ENCODE measurements at places on chromosomes 4 and X. TPM values are rescaled to one million over a fixed set of nuclear protein-coding genes. Genes with fewer than 3 reads are reported as not detected.

- H3K27ac ChIP-seq, result no peak overlapping the region
- no peak overlapping the region for H3K4me3 ChIP-seq
- peaks cover 7% of the 10 kb centered on the region for H3K4me1 ChIP-seq
- H3K27me3 ChIP-seq, result no peaks in the 10 kb centered on the region
- DNase-seq, result no peak
Observed at GRCh38 chr4:150123796-150124677, 45.8 kb downstream of the DCLK2 start.

DNA sequence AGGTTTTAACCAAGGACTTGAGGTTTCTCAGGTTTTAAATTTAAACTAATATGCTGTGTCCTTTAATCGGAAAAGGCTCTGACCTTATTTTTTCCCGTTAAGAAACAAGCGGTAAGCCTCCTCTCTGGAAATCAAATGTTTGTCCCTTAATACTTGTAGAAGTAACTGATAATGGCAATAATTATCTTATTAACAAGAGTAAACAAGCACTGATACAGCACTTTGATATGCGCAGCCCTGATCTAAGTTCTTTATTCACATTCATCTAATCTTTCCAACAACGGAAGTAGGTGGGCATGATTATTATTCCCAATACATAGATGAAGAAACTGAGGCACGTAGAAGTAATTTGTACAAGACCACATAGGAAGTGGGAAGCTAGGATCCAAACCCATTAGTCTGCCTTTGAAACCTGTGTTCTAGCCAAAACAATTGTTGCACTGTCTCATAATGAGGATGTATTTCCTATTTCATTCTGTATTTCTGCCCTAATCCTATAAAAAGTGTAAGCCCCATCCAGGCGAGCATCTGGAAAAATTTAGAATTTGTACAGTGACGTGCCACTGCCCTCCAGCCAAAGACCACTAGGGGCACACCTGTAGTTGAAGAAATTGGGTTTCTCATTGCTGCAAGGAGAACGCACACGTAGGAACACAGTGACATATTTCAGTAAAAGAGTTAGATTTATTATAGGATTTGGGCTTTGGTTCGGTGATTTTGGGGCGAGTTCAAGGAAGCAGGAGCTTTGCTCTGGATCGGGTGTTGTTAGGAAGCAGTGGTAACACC is 606 bp downstream of the CXorf58 start:
- peak overlapping the region; percentile 92 for H3K27ac ChIP-seq
- peak; percentile 32 for DNase-seq
- H3K27me3 ChIP-seq, result no peaks in the 10 kb centered on the region
- H3K4me1 ChIP-seq, result no peaks in the 10 kb centered on the region

GRCh38 chr4:24693636-24694035 is 101.7 kb upstream of the SOD3 start:
- H3K4me3 ChIP-seq, result no peak overlapping the region
- H3K27me3 ChIP-seq, result no peaks in the 10 kb centered on the region
- no peaks in the 10 kb centered on the region for H3K4me1 ChIP-seq
- H3K36me3 ChIP-seq, result no peaks in the 10 kb centered on the region

The NOX1 gene
- not detected for total RNA-seq

The VCX gene
- total RNA-seq, result not detected

The SPANXC gene
- not detected for total RNA-seq

The WAS gene
- 49.1 TPM for total RNA-seq

- no peak overlapping the region for H3K27ac ChIP-seq
- no peaks in the 10 kb centered on the region for H3K4me1 ChIP-seq
- H3K36me3 ChIP-seq, result no peaks in the 10 kb centered on the region
- DNase-seq, result no peak
- H3K27me3 ChIP-seq, result no peaks in the 10 kb centered on the region
Observed at GRCh38 chr4:175639346-175639745, 172.7 kb downstream of the GPM6A start.

DNA sequence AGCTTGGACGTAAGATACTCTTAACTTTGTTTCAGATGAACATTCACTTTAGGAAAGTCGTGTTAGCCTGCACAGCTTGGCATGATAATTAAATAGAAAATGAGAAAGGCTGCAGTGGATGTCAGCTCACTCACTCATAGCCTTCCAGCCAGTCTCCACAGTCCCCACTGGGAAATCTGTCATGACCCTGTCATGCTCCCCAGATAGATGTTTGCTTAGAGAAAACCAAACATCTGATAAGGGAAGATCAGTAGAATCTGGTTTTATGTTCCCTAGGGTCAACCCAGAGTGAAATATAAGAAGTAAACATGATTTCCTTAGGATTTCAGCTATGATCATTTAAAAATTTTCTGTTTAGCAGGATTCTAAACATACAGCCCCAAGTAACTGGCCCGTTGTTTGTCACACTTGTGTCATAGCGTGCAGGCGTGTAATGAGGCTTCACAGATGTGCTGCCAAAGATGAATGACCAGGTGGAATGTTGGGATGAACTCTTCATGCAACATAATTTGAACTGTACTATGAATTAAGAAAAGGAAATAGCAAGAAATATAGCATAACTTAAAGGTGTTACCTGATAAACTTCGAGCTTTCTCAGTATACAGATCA is 180.1 kb downstream of the BANK1 start:
- H3K27me3 ChIP-seq, result no peaks in the 10 kb centered on the region
- no peak for DNase-seq
- H3K4me3 ChIP-seq, result no peak overlapping the region
- H3K36me3 ChIP-seq, result no peaks in the 10 kb centered on the region
- no peak overlapping the region for H3K27ac ChIP-seq

The SUPT20HL1 gene
- total RNA-seq, result not detected

- no peak overlapping the region for H3K4me3 ChIP-seq
- no peaks in the 10 kb centered on the region for H3K36me3 ChIP-seq
- no peak for DNase-seq
- no peak overlapping the region for H3K27ac ChIP-seq
Observed at GRCh38 chr4:140297221-140297570, 76.2 kb upstream of the SCOC start.

DNA sequence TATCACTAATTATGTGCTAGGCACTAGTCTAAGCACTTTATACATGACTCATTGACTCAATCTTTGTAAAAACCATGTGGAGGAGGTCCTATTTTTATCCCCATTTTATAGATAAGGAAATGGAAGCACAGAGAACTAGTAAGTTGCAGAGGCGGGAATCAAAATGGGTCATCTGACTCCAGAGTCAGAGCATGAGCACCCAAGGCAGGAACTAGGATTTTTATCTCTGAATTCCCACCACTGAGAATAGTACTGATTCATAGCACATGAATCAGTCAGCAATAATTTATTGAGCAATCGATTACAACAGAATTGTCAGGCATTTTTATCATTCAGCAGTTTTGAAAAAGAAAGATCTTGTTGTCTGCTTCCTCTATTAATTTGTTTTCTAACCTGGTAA is 19.3 kb downstream of the SCARB2 start:
- H3K4me3 ChIP-seq, result no peak overlapping the region
- peaks cover 52% of the 10 kb centered on the region for H3K36me3 ChIP-seq
- peak overlapping the region; percentile 91 for H3K27ac ChIP-seq
- no peak for DNase-seq

GRCh38 chr4:89704651-89705395 is 132.1 kb downstream of the SNCA start:
- no peak overlapping the region for H3K27ac ChIP-seq
- H3K36me3 ChIP-seq, result no peaks in the 10 kb centered on the region
- H3K4me3 ChIP-seq, result no peak overlapping the region
- H3K27me3 ChIP-seq, result no peaks in the 10 kb centered on the region

DNA sequence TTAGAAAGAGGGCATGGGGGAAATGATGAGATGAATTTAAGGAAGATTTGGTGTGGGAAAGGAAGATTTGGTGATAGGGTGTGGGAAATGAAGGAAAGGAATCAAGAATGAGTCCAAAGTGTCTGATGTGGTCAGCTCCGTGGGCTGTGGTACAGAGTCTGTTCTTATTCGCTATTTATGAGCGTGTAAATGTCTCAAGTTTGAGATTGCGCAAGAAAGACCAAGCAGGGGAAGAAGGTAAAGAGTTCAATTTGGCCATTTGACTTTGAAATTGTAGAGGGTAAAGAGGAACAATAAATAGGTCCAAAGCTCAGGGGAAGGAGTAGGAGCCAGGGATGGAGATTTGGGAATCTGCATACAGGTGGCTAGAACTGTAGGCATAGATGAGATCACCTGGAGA is 11.3 kb upstream of the SMS start:
- H3K4me1 ChIP-seq, result no peaks in the 10 kb centered on the region
- no peak overlapping the region for H3K4me3 ChIP-seq
- H3K27me3 ChIP-seq, result no peaks in the 10 kb centered on the region
- H3K27ac ChIP-seq, result no peak overlapping the region
- DNase-seq, result no peak

The HSD17B13 gene
- 0.41 TPM for total RNA-seq

DNA sequence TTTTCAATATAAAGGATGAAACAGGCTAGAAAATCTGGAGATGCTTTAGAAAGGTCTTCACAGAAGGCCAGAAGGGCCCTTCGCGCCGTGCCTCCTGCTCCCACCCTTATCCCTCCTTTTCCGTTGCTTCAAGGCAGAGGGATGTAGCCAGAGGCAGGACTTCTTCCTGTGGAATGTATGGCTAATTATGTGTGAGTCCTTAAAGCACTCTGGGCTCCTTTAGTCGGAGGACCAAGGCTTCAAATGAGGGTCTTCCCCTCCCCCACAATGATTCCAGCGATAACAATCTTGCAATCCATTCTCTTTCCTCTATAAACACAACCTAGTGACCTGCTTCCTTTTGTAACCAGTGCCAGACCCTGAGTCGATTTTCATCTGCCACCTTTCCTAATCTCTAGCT is 103.5 kb downstream of the GPC3 start:
- no peak for DNase-seq
- H3K36me3 ChIP-seq, result no peaks in the 10 kb centered on the region
- no peaks in the 10 kb centered on the region for H3K27me3 ChIP-seq
- no peaks in the 10 kb centered on the region for H3K4me1 ChIP-seq
- no peak overlapping the region for H3K27ac ChIP-seq

- H3K27me3 ChIP-seq, result no peaks in the 10 kb centered on the region
- H3K36me3 ChIP-seq, result no peaks in the 10 kb centered on the region
- no peak overlapping the region for H3K4me3 ChIP-seq
- H3K27ac ChIP-seq, result no peak overlapping the region
- H3K4me1 ChIP-seq, result no peaks in the 10 kb centered on the region
Observed at GRCh38 chr4:173074501-173074946, 94.1 kb upstream of the GALNT7 start.

The BTK gene
- 26.6 TPM for total RNA-seq

The CT45A3 gene
- total RNA-seq, result not detected

GRCh38 chrX:77795124-77795523 is 9.1 kb upstream of the ATRX start:
- no peak overlapping the region for H3K27ac ChIP-seq
- no peaks in the 10 kb centered on the region for H3K4me1 ChIP-seq
- H3K4me3 ChIP-seq, result no peak overlapping the region
- no peaks in the 10 kb centered on the region for H3K36me3 ChIP-seq
- no peaks in the 10 kb centered on the region for H3K27me3 ChIP-seq
- DNase-seq, result no peak

- no peak overlapping the region for H3K4me3 ChIP-seq
- no peaks in the 10 kb centered on the region for H3K4me1 ChIP-seq
- no peaks in the 10 kb centered on the region for H3K36me3 ChIP-seq
- no peaks in the 10 kb centered on the region for H3K27me3 ChIP-seq
- no peak for DNase-seq
Observed at GRCh38 chrX:2468261-2469195, 32.2 kb downstream of the DHRSX start.

The FGD1 gene
- total RNA-seq, result 5.3 TPM

The AR gene
- 3.9 TPM for total RNA-seq

The GPRASP2 gene
- 10.3 TPM for total RNA-seq

- no peaks in the 10 kb centered on the region for H3K36me3 ChIP-seq
- H3K4me1 ChIP-seq, result no peaks in the 10 kb centered on the region
- H3K27ac ChIP-seq, result no peak overlapping the region
- no peaks in the 10 kb centered on the region for H3K27me3 ChIP-seq
- no peak for DNase-seq
- H3K4me3 ChIP-seq, result no peak overlapping the region
Observed at GRCh38 chrX:124406294-124407014, 60.1 kb downstream of the SH2D1A start.

GRCh38 chrX:47145395-47146120 is 537 bp downstream of the RBM10 start:
- peaks cover 3% of the 10 kb centered on the region for H3K27me3 ChIP-seq
- peak overlapping the region; percentile 56 for H3K4me3 ChIP-seq
- H3K27ac ChIP-seq, result peak overlapping the region; percentile 93

DNA sequence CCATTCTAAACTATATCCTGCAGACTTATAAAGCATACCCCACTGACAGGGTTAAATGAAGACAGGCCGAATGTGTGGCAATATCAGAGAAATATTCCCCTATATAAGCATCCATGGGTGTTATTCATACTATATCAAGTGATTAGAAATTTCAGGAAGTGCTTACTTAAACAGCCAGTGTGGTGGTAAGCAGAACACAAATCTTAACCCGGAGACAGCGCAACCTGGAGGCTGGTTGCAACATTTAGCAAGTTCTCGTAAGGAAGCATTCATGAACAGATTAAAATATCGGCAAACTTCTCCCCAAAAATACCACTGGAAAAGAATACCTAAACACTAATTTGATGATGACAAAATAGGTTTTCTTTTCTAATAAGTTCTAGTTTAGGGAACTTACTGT is 261.2 kb downstream of the CBLL2 start:
- no peaks in the 10 kb centered on the region for H3K36me3 ChIP-seq
- no peaks in the 10 kb centered on the region for H3K27me3 ChIP-seq
- no peak overlapping the region for H3K27ac ChIP-seq
- no peak for DNase-seq
- no peak overlapping the region for H3K4me3 ChIP-seq
- no peaks in the 10 kb centered on the region for H3K4me1 ChIP-seq

- H3K27me3 ChIP-seq, result no peaks in the 10 kb centered on the region
- peak overlapping the region; percentile 97 for H3K4me3 ChIP-seq
- H3K4me1 ChIP-seq, result peaks cover 8% of the 10 kb centered on the region
- no peaks in the 10 kb centered on the region for H3K36me3 ChIP-seq
- peak overlapping the region; percentile 88 for H3K27ac ChIP-seq
Observed at GRCh38 chr4:98996056-98996764, 689 bp downstream of the METAP1 start.

The UFSP2 gene
- total RNA-seq, result 20.1 TPM

DNA sequence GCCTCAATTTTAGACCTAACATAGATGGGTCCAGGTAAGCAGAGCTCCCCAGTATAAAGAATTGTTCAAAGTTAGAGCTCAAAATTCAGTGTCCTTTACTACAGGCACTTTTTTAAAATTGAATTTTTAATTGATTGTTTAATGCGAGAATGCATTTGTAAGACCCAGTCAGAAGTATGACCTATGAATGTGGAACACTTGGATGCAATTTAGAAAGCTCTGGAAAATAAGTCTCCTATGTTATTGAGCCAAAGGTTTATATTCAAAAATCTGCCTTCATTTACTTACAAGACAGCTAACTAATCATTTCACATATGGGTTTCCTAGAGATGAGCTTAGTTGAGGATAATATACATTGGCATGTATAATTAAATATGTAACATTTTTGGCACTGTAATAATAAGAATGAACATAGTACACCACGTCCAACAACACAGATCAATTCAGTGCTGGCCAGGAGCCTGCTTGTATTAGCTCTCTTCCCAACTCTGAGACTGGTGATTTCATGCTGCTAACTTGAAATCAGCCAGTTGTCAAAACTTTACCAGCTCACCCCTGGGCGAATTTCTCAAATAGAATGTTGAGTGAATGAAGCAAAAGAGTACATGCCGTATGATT is 197.2 kb upstream of the NPY2R start:
- DNase-seq, result no peak
- no peak overlapping the region for H3K27ac ChIP-seq
- H3K27me3 ChIP-seq, result no peaks in the 10 kb centered on the region
- no peak overlapping the region for H3K4me3 ChIP-seq
- H3K36me3 ChIP-seq, result no peaks in the 10 kb centered on the region
